ENCODE measurements at places on chromosomes 3 and 15.

- DNase-seq = no peak
These were observed 300.1 kb upstream of the LYSMD4 start for GRCh38 chr15:100033140-100033857.

DNA sequence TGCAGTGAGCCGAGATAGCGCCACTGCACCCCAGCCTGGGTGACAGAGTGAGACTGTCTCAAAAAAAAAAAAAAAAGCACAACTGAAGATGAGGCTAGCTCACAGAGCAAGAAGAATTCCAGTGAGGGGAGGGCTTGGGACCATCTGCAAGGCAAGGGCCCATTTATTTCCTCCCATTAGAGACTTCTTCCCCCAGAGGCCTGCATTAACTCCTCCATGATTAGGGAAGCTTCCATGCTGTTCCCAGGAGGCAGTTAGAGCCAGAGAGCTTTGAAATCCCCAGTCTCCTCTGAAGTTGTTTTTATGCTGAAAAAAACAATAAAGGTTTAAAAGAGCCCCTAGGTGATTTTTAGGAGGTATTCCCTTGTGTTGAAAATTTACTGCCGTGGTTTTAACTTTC lies 54.3 kb upstream of the ADCY5 start:
- DNase-seq = no peak

DNA sequence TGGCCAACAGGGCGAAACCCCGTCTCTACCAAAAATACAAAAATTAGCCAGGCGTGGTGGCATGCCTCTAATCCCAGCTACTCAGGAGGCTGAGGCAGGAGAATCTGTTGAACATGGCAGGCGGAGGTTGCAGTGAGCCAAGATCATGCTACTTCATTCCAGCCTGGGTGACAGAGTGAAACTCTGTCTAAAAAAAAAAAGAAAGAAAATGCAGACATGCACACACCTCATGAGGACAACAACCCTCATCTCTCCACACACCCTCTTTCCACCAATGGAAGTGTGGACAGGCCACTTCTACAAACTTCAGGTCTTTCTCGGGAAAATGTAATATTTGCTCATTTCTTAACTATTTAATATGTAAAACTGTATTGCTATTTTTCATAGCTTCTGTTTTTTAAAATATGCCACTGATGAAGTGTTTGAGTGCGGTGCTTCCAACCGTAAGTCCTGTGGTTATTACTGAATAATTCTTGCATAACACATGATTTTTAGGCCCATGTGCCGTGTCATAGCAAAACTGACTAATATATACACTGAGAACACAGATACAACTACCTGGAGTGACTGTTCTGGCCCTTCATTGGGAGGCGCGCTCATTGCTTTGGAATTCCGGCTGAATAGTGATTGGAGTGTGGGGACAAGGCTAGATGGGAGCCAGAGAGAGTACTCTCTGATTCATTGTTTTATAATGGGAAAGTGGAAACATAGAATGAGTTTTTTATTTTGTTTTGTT lies 23.1 kb downstream of the LRRC31 start:
- DNase-seq = peak; percentile 42

DNA sequence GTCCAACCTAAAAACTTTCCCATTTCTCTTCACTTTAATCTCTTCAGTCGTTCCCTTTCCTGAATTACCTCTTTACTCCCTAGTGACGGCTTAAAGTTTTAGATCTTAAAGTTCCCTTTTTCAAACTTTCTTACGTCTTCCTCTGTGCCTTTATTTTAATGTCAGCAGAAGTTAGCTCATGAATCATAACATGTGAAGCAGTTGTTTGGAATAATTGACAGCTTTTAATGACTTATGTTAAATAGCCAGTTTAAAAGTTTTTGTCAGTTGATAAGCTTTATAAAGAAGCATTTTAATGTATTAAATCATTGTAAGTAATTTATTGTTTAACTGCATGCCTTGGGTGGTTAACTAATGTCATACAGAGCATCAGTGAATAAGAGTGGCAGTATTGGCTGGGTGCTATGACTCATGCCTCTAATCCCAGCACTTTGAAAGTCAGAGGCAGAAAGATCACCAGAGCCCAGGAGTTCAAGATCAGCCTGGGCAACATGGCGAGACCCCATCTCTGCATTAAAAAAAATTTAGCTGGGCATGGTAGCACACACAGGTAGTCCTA lies 33.9 kb downstream of the PIK3CA start:
- DNase-seq = no peak

- no peak for DNase-seq
These were observed 17.4 kb downstream of the FILIP1L start for GRCh38 chr3:100096866-100097265.

- no peak for DNase-seq
These were observed 63.3 kb upstream of the GATM start for GRCh38 chr15:45441686-45442085.

DNA sequence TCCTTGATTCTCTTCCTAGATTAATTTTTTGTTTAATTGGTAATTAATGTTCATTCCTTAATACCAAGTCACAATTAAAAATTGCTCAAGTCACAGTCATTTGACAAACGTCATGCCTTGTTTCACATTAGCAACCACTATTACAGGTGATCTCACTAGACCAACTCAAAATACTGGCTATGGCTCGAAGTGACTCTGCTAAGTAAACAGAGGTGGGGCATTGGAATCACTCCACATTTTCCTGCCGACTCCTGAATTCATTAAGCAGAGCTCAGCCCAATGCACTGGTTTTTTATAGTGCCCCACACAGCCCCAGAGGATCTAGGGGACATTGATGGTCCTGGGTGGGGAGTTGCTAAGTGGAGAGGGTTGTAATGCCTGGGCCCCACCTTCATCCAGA lies 201.2 kb upstream of the NSMCE3 start:
- DNase-seq = no peak

DNA sequence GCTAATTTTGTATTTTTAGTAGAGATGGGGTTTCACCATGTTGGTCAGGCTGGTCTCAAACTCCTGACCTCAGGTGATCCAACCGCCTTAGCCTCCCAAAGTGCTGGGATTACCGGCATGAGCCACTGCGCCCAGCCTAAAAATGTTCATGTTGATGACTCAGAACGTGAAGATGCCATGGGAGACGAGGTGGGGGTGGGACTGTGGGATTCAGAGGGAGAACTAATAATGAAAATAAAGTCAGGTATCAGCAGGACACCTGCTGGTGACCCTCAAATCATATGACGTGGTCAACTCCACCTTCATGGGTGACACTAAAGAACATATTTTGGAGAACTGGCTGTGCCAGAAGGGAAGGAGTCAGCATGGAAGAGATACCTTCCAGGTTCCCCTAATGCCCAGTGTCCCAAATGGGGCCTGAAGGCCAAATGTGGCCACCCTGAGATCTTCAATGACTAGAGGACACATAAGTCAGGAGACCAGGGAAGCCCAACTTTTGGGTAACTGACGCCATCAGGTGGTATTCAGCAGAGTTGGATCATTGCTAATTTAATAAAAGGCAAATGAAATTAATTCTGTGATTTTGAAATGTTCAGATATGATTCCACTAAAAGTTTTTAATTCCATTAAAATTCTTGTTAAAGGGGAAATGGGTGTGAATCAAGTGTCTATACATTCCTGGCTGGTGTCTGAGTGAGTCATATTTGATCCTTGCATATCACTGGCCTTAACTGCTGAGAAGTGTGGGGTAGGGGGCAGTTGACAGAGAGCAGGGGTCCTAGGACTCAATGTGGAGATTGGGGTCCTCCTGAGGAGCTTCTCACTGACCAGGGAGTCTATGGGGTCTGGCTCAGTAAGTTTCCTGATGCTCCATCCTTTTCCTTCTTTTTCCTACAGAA lies 88.6 kb upstream of the GSK3B start:
- no peak for DNase-seq

GRCh38 chr3:63959146-63959545 lies 47.0 kb upstream of the SCAANT1 start:
- no peak for DNase-seq

DNA sequence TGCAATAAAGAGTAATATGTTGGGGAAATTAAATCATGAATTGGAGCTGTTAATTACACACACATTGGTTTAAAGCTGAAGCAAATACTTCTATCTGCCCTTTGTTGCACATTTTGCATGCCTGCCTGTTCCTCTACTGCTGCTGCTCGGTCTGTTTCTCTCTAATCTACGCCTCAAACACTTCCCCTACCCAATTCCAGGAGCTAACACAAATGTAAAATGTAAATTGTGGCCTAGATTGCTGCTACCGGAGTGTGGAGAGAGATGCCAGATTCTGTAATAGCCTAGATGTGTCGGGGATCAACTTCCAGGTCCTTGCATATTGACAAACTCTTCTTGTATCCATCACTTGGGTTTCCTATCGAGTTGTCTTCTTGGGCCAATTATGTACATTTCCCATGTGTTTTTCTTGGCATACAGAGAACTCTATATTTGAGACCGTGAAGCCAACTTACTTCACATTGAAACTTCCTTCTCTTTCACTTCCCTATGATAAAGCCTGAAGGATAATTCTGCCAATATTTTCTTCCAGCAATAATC lies 450.4 kb upstream of the NR2F2 start:
- no peak for DNase-seq

- DNase-seq = no peak
These were observed 241.7 kb downstream of the ATP8B4 start for GRCh38 chr15:49877117-49877872.

DNA sequence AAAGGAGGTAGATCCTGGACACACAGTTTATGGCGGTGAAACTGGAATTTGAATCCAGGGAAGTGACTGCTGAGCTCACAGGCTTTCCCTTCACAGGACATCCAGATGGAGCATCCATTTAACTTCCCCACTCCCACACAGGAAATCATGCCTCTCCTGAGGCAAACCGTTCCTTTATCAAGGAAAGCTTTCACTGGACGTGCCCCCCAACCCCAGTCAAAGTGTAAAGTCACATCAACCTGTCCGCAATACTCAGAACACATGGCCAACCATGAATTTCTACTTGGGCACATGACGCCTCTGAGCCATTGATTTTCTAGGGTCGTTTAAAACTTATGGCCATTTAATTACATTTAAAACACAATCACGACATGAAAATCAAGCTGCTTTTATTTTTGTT lies 2.9 kb downstream of the PCOLCE2 start:
- no peak for DNase-seq

DNA sequence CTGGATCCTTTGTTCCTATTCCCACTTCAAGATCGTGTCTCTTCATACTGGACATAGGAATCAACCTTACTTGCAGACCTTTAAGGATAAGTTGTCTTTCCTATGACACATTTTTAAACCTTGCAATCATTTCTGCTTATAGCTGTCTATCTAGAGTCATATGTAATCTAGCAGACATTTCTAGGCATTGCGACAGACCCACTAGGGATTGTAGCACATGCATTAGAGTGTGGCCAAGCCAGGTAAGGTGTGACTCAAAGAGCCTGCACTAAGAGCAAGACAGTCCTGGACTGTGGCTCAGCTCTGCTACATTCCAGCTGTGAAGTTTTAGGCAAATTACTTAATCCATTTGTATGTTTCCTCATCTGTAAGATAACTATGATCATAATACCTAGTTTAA lies 38.8 kb upstream of the BFSP2 start:
- DNase-seq = no peak

DNA sequence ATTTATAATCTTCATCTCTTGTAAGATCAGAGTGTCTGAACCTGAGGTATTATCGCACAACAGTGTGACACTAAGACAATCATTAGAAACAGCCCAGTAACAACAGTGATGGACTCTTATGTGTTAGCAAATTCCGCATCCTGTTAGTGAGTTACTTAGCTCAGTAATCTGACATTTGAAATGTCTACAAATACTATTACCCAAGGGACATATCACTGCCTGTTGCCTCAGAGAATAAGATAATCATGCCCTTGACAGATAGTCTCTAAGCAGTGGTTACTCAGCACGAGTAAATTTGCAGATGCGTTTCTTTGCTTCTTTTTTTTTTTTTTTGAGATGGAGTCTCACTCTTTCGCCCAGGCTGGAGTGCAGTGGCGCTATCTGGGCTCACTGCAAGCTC lies 13.4 kb upstream of the RTP1 start:
- no peak for DNase-seq

DNA sequence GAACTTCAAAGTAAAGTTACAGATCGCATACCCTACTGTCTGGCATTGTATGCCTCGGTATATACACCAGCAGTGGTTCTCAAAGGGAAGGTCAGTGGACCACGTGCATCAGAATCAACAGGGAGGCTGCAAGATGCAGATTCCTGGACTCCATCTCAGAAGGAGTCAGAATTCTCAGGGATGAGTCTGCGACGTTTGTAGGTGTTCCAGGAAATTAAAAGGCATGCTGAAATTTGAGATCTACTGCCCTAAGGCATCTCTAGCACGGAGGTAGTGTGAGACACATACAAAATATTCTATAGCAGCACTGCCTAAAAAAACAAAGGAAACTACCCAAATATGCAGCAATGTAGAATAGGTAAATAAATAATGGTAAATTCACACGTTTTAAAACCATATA lies 136.8 kb upstream of the BNIP2 start:
- no peak for DNase-seq

DNA sequence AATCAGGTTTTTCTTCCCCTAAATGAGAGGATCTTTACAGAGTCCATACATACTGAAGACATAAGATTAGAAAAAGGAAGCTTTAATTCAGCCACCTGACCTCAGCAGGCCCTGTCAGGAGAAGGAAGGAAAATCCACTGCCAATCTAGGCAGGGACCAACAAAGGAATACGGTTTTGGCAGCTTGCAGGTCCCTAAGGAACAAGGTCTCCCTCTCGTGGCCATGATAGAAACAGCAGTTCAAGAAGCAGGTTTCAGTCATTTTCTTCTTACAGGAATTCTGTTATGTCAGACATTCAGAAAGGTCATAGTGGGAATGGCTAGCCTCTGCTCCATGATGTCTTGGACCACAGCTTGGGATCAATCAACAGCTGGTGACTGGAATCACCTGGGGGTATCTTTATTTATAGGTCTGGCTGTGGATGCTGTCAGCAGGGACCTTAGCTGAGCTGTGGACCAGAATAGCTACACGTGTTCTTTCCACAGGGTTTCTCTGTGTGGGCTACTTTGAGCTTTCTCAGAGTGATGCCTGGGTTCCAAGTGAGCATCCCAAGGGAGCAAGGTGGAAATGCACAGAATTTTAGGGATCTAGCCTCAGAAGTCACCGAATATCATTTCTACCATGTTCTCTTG lies 9.4 kb upstream of the CMSS1 start:
- DNase-seq = no peak

- no peak for DNase-seq
These were observed 29.0 kb upstream of the ZNF710 start for GRCh38 chr15:89972085-89972484.

DNA sequence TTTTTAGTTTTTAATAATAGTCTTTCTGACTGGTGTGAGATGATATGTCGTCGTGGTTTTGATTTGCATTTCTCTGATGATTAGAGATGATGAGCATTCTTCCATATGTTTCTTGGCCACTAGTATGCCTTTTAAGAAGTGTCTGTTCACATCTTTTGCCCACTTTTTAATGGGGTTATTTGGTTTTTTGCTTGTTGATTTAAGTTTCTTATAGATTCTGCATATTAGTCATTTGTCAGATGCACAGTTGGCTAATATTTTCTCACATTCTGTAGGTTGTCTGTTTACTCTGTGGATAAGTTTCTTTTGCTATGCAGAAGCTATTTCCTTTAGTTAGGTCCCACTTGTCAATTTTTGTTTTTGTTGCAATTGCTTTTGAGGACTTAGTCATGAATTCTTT lies 185.4 kb downstream of the SUCNR1 start:
- DNase-seq = no peak

- no peak for DNase-seq
These were observed 141.7 kb downstream of the IL5RA start for GRCh38 chr3:2968475-2968874.

- peak; percentile 29 for DNase-seq
These were observed 757 bp upstream of the DIPK2A start for GRCh38 chr3:143970773-143971358.

- DNase-seq = no peak
These were observed 60.4 kb downstream of the SPSB4 start for GRCh38 chr3:141111364-141112155.

GRCh38 chr3:79255292-79255691 lies 512.5 kb downstream of the ROBO1 start:
- DNase-seq = no peak
